ENCODE measurements at places on chromosomes 7 and 10.

GRCh38 chr7:75573477-75574019, 81.4 kb downstream of the SPDYE5 start:
- DNase-seq = no peak

DNA sequence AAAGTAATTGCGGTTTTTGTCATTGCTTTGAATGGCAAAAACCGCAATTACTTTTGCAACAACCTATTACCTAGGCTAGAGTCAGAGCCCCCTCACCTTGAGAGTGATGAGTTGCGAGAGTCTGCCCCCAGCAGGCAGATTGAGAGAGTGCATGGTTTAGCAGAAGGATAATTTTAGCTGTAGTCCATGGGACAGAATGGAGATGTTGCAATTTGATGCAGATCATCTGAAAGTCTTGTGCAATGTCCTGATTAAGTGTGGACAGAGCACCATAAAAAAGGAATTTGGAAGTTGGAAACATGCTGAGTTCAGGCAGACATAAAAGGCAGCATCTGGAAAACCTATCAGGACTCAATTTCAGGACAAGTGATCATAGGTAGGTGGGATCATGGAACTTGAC, 48.7 kb downstream of the GPR141 start:
- peak; percentile 27 for DNase-seq

DNA sequence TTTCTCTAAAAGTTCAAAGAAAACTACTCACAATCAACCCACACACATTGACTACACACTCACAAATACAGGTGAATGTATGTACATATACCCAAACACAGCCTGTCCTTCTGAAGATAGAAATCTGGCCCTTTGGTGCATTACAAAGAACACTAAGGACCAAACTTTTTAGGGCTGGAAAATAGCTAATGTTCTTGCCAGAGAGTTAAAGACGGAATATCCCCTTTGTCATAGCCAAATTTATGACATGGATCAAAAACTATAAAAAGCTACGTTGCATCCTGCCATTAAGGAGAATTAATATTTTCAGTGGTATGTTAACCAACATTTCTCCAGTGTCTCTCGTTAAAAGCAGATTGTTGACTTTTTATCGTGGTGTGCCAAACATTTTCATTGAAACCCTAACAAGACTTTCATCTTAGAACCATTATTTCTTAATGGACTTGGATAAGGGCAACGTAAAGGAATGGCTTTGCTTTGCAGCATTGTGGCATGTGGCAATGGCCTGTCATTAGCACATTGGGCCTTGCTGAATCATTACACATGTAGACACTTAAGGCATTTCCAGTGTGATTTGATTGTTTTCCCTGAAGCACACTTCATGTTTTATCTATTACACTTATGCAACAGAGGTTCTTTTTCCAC, 150.9 kb upstream of the MEOX2 start:
- no peak for DNase-seq

DNA sequence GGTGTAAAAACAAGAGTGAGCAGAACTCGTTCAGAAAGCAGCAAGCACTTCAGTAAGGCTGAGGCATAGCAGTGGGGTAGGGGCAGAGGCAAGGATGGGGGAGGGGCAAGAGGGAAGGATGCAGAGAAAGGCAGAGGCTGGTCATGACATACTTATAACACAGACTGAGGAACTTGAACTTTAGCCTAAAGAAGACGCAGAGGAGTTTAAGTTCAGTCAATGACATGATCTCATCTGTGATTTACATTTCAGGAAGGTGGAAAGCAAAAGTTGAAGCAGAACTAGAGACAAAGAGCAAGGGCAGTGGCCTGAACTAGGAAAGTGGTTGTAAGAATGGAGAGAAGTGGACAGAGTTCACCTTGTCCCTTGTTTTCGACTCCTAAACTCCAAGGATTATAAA, 15.8 kb downstream of the MACC1 start:
- no peak for DNase-seq

GRCh38 chr7:98086281-98086718, 20.4 kb upstream of the LMTK2 start:
- DNase-seq = no peak

DNA sequence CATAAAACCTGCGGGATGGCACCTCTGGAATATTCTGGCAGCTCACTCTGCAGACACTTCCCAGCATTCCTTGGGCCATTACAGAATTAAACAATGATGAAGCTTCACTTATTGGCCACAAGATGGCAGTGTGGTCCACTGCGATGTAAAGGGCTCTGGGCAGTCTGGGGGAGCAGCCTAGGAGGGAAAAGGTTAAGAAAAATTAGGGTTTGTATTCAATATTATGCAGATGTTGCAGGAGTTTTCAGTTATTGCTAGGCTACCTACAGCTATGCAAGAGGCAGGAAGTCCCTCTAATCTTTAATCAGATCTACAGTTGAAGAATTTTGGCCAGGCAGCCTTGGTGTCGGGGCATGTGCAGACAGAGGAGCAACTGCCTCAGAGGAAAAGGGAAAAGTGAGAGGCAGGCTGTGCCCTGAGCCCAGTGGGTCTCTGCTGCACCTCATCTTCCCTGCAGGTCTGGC, 233.2 kb upstream of the PRSS1 start:
- DNase-seq = peak; percentile 67

GRCh38 chr7:155296788-155297516, 726 bp upstream of the INSIG1 start:
- DNase-seq = no peak

DNA sequence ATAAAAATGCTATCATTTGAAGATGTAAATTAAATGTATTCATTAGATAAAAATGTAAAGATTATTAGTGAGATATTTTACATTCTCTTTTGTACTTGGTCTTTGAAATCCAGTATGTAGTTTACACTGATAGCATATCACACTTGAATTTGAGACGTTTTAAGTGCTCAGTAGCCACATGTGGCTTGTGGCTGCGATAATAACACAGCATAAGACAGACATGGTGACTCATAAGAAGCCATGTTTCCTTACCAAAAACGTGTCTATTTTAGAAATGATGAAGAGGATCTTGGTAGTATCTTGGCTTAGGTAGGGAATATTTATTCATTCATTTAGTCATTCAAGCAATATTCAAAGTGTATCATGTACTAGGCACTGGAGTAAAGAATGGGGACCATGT, 149.3 kb downstream of the POU6F2 start:
- no peak for DNase-seq

- no peak for DNase-seq
Observed at GRCh38 chr7:132130497-132130896, 445.8 kb downstream of the PLXNA4 start.

GRCh38 chr10:114083040-114083439, 39.4 kb downstream of the ADRB1 start:
- no peak for DNase-seq

DNA sequence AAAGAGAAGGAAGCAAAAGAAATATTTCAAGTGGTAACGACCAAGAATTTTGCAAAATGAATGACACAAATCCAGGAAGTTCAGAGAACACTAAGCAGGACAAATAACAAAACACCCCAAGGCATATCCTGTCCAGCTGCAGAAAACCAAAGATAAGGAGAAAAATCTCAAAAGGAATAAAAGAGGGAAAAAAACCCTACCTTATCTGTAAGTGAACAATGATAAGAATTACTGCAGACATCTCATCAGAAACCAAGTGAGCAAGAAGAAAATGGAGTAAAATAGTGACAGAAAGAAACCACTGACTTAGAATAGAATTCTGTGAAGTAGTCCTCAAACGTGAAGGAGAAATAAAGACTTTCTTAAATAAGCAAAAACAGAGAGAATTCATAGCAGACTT, 21.8 kb downstream of the CARD11 start:
- no peak for DNase-seq

GRCh38 chr10:35921866-35922350, 279.8 kb upstream of the FZD8 start:
- DNase-seq = no peak

- no peak for DNase-seq
Observed at GRCh38 chr7:67659091-67659490, 662.5 kb downstream of the TYW1 start.

GRCh38 chr7:595621-596010, 76.0 kb upstream of the PDGFA start:
- DNase-seq = no peak

DNA sequence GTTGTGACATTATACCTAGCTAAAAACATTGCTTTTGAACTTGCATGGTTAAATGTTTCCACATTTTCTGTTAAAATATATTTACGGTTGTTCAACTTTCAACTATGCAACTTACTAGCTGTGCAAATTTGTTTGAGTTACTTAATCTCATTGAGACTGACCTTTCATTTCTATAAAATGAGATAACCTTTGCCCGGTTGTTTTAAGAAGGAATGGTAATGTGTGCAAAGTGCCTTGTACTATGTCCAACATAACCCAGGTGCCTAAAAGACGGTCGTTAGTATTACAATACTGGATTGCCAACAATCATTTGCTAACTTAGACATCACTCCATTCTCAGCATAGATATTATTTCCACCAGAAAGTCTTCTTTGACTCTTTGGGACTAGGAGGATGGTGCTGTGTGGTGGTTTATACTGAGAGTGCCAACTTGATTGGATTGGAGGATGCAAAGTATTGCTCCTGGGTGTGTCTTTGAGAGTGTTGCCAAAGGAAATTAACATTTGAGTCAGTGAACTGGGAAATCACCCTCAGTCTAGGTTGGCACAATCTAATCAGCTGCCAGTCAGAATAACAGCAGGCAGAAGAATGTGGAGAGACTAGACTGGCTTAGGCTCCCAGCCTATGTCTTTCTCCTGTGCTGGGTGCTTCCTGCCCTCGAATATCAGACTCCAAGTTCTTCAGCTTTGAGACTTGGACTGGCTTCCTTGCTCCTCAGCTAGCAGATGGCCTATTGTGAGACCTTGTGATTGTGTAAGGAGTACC, 85.2 kb upstream of the PDSS1 start:
- DNase-seq = no peak

GRCh38 chr10:43076876-43077420, at the start of gene RET:
Gene RET (plus strand): TSS chr10:43077069. CDS start chr10:43077259, 190 bp downstream.
- no peak for DNase-seq

- no peak for DNase-seq
Observed at GRCh38 chr7:4713183-4713784, 31.2 kb downstream of the FOXK1 start.

DNA sequence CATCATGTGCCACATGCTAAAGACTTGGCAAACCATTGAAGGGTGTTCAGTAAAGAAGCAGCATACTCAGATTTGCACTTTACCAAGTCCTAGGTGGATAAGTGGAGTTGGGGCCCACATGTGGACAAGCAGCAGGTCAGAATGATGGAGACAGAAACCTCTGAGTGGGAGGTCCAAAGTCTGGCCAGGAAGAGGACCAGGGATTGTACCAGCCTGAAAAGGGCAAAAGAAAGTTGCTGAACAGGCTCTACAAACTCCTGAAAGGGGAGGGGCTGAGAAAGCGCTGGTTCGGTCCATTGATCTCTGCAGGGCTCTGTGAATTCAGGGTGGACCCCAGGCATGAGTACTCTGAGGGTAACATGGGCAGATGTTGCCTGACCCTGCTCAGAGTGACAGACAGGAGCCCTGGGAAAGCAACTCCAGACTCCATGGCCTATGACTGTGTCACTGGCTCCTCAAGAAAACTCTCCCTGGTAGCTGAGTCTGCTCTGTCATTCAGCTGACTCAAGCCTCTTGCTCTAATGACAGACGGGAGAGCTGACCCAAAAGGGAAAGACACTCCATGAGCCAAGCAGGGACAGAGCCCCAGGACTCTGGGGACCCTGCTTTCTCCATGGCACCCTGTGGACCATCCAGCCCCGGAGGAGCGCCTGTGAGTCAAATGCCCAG, 68.5 kb downstream of the TBXAS1 start:
- DNase-seq = no peak

DNA sequence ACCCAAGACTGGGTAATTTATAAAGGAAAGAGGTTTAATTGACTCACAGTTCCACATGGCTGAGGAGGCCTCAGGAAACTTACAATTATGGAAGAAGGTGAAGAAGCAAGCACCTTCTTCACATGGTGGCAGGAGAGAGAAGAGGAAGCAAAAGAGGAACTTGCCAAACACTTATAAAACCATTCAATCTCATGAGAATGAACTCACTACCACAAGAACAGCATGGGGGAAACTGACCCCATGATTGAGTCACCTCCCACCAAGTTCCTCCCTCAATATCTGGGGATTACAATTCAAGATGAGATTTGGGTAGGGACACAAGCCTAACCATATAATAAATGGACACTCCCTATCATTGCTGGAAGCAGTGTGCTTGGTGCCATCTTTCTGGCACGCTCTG, 506.3 kb downstream of the CALN1 start:
- DNase-seq = no peak

DNA sequence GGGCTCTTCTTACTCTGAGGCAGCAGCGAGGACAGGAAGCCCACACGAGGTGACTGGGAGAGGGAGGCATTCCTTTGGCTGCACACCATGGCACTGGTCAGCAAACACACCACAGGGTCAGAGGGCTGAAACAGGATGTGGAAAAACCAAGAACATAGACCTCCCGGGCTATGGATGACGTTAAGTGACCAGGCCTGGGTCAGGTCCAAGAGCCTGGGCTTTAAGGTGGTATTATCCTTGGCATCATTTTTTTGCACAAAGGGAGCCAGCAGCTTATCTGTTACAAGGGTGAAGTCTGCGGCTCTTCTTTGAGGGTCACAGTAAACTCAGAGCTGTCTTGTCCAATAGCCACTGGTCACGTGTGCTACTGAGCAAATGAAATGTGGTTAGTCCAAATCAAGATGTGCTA, 7.0 kb downstream of the WDR91 start:
- DNase-seq = no peak
